ENCODE measurements at places on chromosomes 6 and 20.

DNA sequence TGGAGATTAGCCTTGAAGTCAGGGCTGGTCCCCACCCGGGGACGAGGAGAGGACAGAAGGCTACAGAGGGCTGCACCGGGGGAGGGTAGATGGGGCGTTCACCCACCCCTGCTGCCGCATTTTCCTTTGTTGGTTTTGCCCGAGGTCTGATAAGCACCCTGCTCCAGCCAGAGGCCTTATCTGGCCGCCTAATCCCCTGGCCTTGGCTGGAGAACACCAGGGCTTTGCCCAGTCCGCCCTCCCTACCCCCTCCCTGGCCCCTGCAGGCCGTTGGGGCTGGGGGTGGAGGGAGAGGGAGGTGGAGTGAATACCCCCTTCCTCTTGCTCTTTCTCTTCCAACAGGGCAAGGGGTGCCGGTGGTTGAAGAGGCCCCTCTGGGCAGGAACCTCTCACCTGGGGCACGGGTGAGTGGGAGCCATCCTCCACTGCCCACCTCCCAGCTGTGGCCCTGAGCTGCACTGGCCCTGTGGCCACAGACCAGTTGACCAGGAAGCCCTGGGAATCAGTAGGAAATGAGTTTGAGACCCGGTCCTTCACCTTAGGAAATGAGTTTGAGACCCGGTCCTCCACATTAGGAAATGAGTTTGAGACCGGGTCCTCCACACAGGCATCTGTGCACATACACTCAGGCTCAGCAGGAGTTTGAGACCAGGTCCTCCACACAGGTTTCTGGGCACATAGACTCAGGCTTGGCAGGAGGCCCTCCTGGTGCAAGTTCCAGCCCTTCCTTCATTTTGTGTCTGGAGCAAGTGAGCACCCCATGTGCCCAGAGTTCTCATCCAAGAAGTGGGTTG lies 12.0 kb upstream of the GATA5 start:
- no peak for DNase-seq

DNA sequence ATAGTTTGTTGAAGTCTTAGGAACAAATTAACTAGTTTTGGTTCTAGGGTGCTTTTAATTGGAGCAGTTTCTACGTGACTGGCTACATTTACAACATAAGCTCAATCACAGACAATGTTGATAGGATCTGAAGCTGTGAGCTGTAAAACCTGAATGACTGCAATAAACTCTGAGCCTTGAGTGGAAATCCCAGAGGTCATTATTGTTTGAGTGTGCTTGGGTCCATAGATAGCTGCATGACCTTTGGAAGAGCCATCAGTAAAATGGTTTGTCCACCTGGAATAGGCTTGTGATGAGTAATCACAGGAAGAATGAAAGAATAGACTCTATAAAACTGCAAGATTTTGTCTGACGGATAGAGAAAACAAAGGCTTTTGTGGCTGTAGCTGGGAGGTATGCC lies 26.7 kb downstream of the HLA-DRB1 start:
- no peak for DNase-seq

DNA sequence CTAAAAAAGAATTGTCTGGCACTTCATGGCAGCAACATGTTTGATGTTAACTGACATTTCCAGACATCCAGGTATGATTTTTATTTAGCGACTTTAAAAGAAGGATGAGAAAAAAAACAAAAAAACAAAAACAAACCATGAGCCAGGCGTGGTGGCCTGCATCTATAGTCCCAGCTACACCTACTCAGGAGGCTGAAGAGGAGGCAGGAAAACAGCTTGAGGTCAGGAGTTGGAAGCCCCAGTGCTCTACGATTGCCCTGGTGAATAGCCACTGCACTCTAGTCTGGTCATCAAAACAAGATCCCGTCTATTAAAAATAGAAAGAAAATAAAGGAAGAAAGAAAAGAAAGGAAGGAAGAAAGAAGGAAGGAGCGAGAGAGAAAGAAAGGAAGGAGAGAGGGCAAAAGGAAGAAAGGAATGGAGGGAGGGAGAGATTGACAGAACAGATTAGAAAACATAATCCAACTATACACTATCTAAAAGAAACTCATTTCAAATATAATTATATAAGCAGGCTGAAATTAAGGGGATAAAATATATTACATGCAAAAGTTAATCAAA lies 141.6 kb downstream of the TRIM27 start:
- DNase-seq: no peak

- DNase-seq: no peak
Measured at GRCh38 chr6:143063631-143064030, 2.9 kb downstream of the AIG1 start.

DNA sequence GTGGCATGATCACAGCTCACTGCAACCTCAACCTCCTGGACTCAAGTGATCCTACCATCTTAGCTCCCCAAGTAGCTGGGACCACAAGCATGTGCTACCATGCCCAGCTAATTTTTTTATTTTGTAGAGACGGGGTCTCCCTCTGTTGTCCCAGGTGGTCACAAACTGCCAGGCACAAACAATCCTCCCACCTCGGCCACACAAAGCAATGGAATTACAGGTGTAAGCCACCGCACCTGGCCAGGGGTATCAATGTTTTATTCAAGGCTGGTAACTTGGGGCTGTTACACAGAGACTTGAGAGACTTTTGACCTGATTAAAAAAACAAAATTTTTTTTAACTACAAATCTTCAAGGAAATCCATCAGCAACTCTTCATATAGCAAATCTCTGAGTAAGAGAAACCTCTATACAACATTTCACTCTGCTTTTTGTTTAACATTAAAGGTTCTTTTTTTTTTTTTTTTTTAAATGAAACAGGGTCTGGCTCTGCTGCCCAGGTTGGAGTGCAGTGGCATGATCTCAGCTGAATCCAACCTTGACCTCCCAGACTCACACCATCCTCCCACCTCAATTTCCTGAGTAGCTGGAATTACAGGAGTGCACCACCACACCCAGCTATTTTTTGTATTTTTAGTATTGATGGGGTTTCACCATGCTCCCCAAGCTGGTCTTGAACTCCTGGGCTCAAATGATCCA lies 5.9 kb downstream of the EIF2S2 start:
- no peak for DNase-seq

DNA sequence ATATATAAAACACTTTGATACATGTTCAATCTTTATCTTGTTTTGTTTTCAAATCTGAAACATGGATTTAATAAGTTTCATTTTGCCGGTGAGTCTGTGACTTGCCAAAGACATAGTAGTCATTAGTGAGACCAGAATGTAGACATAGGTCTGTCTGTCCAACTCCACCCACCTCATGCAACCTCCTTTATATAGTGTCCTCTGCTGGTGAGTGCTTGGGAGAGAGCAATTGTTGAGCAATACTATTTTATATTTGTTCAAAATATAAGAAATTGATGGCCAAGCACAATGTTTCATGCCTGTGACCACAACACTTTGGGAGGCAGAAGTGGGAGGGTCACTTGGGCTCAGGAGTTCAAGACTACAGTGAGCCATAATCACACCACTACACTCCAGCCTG lies 10.8 kb upstream of the LY86 start:
- DNase-seq: no peak

GRCh38 chr20:37202267-37202943 lies 23.1 kb upstream of the MROH8 start:
- DNase-seq: no peak

- no peak for DNase-seq
Measured at GRCh38 chr6:14436592-14437132, 319.1 kb downstream of the CD83 start.

Measured in NCI-H2081 (cell line).